ENCODE measurements at places on chromosomes 7 and 10. TPM values are rescaled to one million over a fixed set of nuclear protein-coding genes. Genes with fewer than 3 reads are reported as not detected.

Gene ACTR3C
- not detected for polyA plus RNA-seq

Gene KLF14
- polyA plus RNA-seq: 0.48 TPM

Gene TWIST1
- polyA plus RNA-seq: not detected

Gene DDX50
- polyA plus RNA-seq: 45.6 TPM

Gene H2BK1
- polyA plus RNA-seq: not detected

Gene AZGP1
- not detected for polyA plus RNA-seq

Gene HOXA9
- not detected for polyA plus RNA-seq

Gene ADGRA1
- polyA plus RNA-seq: 2.2 TPM

Gene JCAD
- polyA plus RNA-seq: 2.3 TPM

Gene PRLHR
- polyA plus RNA-seq: 0.20 TPM

Gene PKD1L1
- polyA plus RNA-seq: 0.28 TPM

Gene SLC29A3
- polyA plus RNA-seq: 3.6 TPM

Gene DCLRE1A
- 11.6 TPM for polyA plus RNA-seq

Gene LRCH4
- 25.1 TPM for polyA plus RNA-seq

Gene GSAP
- 0.48 TPM for polyA plus RNA-seq

Gene GNAT3
- not detected for polyA plus RNA-seq

Gene SEMA3E
- 8.2 TPM for polyA plus RNA-seq

Gene CHAT
- not detected for polyA plus RNA-seq

Gene IDI2
- polyA plus RNA-seq: 0.24 TPM

Gene GNAI1
- polyA plus RNA-seq: 69.3 TPM

Gene PPP1R17
- polyA plus RNA-seq: 8.8 TPM

Gene GFRA1
- polyA plus RNA-seq: 13.9 TPM

Gene ASB10
- polyA plus RNA-seq: not detected

Gene CYP2C19
- 0.16 TPM for polyA plus RNA-seq
